ENCODE measurements at places on chromosomes 6 and 20.

- DNase-seq, result no peak
Observed at GRCh38 chr6:105318660-105319059, 84.2 kb downstream of the PREP start.

DNA sequence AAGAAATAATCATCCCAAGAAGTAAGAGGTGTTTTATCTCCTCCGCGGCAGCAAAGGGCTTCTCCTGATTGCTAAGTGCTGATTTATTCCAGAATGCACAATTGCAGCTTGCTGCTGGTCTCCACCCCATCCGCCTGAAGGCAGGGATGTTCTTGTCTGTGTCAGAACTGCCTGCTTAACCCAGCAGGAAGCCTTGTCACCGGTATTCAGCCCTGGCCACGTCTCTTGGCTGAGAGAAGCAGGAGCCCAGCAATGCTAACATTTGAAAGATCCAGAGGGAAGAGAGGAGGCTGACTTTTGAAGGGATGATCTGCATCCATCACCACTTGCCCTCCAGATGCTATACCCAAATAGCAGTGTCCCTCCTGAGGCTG, 4.2 kb downstream of the SCML4 start:
- DNase-seq, result no peak

DNA sequence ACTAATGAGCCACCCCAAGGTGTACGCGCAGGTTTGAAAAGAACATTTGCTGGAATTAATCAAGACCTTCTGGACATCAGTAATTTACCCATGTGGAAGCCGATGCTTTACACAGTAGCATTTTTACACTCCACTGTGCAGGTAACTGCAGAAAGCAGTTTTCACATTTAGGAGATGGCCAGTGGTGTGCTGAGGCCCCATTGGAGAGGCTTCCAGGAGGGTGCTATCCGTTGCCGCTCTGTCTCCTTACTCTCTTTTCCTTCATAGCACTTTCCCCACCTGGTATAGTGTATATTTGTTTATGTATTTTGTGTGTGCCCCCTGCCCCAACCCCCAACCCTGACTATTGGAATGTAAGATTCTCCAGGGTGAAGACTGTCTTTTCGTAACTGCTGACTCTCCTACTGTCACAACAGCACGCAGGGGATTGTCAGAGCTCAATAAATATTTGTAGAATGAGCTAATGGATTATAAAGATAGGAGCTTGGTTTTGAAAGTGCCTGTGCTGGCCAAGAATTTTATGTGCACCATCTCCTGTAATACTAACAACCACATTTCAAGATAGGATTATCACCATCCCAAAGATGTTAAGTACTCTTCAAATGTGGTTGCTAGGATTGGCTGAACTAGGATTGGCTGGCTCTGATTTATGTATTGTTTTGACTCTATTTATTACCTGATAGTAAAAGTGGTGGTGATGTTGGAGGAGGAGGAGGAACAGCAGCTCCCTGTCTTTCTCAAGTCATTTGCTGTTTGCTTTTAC, 74.0 kb upstream of the GLP1R start:
- no peak for DNase-seq

- no peak for DNase-seq
Observed at GRCh38 chr20:18719426-18719825, 94.2 kb upstream of the SCP2D1 start.

- no peak for DNase-seq
Observed at GRCh38 chr6:16296061-16296670, 57.8 kb downstream of the GMPR start.

GRCh38 chr6:157688960-157689599, 134.0 kb upstream of the SNX9 start:
- no peak for DNase-seq

GRCh38 chr6:35906499-35906846, 14.4 kb downstream of the SRPK1 start:
- no peak for DNase-seq

GRCh38 chr6:104409913-104410312, 449.8 kb downstream of the HACE1 start:
- no peak for DNase-seq

GRCh38 chr6:13846841-13847240, 32.5 kb upstream of the MCUR1 start:
- peak; percentile 23 for DNase-seq

DNA sequence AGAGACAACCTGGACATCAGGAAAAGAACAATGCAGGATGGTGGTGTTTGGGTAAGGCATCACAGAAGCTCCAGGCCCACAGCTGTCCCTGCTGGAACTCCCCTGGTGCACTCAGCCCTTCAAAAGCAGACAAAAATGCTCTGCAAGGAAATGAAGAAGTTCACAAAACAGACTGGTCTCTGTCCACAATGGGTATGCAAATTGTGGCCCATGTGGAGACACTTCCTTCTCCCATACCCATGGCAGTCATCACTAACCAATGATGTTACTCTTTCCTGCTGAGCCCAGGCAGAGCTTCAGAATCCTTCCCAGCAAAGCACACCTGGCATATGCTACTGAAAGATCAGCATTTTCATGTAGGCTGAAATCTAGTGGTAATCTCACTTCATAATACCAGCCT, 42.6 kb upstream of the PXDC1 start:
- peak; percentile 19 for DNase-seq

DNA sequence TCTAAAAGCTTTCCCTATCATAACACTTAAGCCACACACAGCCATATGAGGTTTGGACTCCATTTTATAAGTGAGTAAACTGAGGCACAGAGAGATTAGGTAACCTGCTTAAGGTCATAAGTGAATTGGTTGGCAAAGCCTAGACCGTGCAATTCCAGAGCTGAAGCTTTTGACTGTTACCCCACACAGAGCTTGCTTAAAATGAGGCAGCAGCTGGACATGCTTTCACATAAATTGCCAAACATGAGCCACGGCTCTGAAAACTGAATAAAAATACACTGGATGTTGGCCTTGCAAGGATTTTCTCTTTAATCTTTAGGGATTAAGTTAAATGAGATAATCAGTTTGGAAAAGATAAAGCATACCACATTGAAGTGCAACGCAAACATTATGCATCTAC, 2.5 kb downstream of the RIPOR2 start:
- DNase-seq, result no peak

DNA sequence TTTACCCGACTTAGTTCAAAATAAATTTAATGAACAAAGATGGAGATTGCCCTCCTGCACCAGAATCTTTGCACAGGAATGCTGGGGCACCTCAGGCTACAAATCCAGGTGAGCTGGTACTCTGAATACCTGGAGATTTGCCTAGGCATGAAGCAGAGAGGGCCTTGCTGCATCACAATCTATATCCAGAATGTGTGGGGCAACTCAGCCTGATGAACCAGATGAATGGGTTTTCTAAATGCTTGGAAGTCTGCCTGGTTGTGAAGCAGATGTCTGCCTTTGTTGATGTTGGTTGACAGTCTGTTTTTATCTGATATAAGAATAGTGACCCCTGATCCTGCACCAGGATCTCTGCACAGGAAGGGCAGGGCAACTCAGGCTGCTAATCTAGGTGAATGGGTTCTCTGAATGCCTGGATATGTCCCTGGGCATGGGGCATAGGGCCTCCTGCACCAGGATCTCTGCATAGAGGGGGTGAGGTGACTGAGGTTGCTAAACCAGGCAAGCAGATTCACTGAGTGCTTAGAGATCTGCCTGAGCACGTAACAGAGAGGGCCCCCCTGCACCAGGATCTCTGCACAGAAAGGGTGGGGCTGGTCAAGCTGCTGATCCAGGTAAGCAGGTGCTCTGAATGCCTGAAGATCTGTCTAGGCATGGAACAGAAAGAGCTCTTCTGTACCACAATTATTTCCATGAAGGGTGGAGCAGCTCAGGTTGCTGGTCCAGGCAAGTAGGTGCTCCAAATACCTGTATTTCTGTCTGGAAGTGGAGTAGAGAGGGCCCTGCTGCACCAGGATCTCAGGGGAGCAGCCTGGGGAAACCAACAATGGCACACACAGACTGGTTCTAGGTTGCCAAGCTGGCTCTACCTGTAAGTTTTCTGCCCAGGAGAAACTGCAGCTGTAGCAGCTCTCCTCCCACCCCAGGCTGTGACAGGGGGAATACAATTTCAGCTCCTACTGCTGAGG, 437.5 kb downstream of the MMUT start:
- DNase-seq, result no peak

- DNase-seq, result no peak
Observed at GRCh38 chr20:50592282-50593004, 82.3 kb downstream of the PTPN1 start.

GRCh38 chr6:34352305-34352937, 40.0 kb downstream of the NUDT3 start:
- DNase-seq, result no peak

- DNase-seq, result no peak
Observed at GRCh38 chr6:24554474-24554873, 59.7 kb downstream of the ALDH5A1 start.

DNA sequence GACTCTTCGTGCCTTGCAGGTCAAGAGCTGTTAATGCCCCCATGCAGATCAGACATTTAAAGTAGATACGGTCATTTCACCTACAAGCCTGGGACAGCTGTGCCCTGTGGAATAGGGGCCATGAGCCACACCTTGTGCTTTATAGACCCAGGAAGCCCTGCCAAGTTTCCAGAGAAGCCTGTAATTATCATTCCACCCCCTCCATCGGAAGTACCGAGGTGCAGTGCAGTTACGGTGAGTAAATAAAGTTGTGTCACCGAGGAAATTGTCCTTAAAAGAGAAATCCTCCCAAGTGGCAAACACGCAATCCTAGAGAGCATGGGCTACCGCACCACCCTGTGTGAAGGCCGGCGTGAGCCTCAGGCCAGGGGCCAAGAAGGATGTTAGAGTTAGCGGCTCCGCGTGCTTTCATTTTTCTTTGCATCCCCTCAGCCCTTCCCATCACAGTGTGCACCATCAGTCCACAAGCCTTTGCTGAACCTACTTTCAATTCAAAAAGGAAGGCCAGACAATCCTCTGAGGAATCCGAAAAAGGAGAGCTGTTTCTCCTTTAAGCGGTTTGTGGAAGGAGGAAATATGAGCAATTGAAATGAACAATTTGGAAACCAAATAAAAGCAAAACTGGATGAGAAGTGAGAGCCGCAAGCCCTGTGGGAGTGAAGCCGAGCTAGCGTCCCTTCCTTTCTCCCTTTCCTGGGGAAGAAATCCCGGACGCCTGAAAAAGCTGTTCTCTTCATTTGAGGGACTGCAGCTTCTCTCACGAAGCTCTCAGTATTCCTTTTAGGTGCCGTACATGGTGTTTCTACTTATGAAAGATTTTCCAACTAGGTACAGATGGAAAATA, 183.3 kb upstream of the PDE10A start:
- no peak for DNase-seq

GRCh38 chr6:158892266-158892665, 73.1 kb upstream of the EZR start:
- no peak for DNase-seq

- DNase-seq, result no peak
Observed at GRCh38 chr6:65505736-65506135, 201.3 kb downstream of the EYS start.

GRCh38 chr6:64175296-64175695, 539.7 kb downstream of the PHF3 start:
- no peak for DNase-seq

DNA sequence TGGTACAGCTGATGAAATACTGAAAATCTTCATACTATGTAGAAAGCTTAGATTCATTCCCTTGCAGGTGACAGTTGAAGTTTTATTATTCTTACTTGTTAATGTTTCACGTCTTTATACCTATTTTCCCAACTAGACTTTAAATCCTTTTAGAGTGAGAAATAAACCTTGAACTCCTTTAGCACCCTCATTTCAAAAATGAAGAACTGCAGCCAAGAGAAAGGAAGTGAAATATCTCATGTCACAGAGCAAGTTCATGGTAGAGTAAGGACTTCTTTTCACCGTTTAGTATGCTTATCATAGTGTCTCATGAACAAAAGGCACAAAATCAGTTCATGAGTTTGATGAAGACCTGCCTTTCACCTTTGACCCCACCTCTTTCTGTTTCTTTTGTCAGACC, 38.5 kb downstream of the ORC3 start:
- no peak for DNase-seq

GRCh38 chr6:87276624-87277023, 45.8 kb upstream of the SMIM8 start:
- DNase-seq, result no peak

GRCh38 chr6:10759884-10760329, 12.3 kb downstream of the TMEM14B start:
- DNase-seq, result no peak

DNA sequence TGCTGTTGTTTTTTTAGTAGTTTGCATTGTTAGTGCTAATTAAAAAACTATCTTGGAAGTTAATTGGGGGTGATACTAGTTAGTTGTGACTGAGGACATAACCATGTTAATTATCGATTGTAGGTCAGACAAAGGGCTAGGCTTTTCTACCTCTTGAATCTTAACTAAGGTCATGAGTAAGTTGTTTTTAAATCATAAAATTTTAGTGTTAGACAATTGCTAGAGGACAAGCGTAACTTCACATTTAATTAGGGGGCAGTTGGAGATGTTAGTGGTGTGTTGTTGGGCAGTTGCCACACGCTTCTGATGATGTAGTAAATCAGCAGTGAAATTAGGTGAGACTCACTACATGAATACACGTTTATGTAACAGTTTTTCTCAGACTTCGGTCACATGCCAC, 619.1 kb upstream of the FLRT3 start:
- DNase-seq, result no peak

GRCh38 chr6:117328500-117328899, 63.1 kb downstream of the VGLL2 start:
- no peak for DNase-seq

DNA sequence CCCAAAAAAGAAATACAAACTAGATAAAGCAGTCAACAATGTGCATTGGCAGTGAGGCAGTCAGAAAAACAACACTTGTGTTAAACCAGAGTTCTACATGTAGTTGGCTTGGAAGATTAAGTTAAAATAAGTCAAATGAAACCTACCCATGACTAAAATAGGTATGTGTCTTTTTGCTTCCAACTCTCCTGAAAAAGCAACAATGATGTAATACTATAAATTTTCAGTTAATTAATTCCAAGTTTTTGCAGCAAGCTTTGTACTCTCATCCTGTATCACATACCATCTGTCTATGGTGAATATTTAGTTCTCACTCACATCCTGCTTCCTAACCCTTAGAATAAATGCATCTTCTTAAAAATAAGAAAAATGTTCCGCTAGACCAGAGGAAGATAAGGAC, 261.5 kb downstream of the KIF16B start:
- no peak for DNase-seq

DNA sequence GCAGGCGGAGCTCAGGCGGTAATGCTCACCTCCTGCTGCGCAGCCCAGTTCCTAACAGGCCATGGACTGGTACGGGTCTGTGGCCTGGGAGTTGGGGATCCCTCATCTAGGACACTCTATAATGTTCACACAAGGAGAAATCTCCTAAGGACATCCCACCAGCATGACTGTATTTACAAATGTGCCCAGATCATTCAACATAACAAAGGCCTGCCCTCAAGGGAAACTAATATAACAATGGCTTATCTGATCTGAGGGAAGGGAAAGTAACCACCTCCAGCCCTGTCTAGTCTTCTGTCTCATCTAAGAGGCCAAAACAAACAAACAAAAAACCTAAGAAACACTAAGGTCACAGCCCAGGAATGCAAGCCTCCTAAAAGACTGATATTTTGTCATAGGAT, 232.8 kb downstream of the RNGTT start:
- no peak for DNase-seq

GRCh38 chr6:143596866-143597265, 80.9 kb upstream of the PHACTR2 start:
- no peak for DNase-seq

- DNase-seq, result no peak
Observed at GRCh38 chr6:79158856-79159516, 75.5 kb downstream of the HMGN3 start.
